DMS79 treated with DMSO at 0.1 percent for 48 hours (cell line): ENCODE measurements at places on chromosomes 5 and 9.

GRCh38 chr5:157870837-157871834 is 12.2 kb upstream of the CLINT1 start:
- DNase-seq, result no peak

DNA sequence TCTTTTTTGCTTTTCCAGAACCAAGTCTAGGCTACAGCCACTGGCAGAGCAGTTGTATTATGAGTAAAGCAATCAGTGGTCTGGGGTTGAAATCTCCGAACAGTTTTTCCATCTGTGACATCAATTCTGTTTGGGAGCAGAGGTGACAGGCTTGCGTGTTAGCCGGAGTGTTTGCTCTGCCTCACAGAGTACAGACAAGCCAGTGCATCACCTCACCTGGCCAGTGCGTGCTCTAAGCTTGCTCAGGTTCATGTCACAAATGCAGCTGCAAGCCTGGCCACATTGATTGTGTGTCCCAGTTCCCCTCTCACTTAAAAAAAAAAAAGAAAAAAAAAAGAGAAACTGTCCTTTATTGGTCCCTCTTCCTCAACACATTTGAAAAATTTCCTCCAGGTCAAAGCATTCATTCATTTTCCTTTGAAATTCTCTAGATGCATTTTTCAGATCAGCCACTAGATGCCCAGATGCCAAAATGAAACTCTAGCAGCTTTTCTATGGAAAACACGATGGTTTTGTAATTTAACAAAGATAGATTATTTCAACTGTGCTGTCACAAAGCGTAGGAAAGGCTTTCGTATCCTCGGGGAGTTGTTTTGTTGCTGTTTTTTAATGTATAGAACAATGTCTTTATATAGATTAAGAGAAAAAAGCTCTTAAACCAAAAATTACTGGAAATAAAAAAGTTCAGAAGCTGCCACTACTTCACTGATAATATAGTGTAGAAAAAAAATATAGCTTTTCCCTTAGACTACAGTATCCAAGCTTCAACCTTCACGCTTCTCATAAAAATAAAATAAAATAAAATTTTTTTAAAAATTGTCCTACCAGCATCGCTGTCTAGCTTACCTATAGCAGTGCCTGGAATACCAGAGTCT is 585.5 kb downstream of the TLE1 start:
- no peak for DNase-seq

DNA sequence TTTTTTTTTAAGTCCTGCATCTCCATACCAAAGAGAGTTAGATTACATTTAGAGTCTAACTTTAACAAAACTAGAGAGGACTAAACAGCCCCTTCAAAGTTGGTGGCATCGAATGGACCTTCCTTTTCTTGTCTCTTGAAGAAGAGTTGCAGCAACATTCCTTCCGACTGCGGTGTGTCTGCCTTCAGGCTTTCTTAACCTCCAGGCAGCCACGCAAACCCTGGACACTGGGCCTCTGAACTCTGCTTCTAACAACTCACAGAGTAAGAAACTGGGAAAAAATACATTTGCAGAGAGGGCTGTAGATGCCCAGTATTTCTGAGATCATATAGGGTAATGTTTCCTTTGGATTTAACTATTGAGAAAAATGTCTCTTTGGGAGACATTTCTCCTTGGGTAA is 120.5 kb upstream of the MAST4 start:
- no peak for DNase-seq

DNA sequence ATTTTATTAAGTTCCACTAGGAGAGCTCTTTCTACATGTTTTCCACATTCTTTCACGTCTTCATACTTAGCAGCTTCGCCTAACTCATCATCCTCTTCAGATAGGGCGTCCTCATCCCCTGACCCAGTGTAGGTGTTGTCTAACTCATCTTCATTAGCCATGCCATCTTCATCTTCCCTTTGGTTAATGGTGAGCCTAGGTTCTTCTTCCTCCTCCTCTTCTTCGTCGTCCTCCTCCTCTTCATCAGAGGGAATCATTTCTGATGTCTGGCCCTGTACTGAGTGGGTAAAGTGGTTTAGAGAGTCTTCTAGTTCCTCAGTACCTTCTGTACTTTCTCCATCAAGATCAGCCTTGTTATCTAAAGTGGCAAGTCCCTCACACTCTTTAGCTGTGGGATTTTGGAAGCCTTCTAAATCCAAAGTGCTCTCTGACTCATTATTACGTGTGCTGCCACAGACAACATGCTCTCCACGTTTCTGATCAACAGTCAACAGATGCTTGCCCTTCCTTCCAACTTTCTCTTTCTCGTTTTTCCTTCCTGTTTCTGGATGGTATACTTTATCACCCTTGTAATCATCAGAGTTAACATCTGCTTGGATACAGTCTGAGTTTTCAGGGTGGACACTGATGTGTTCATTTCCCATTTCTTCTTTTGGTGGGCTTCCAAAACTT is 31.1 kb downstream of the TUT7 start:
- DNase-seq, result no peak

GRCh38 chr5:140342896-140343295 is 3.5 kb downstream of the HBEGF start:
- no peak for DNase-seq

- DNase-seq, result no peak
Measured at GRCh38 chr9:91825866-91826265, 124.2 kb downstream of the ROR2 start.

DNA sequence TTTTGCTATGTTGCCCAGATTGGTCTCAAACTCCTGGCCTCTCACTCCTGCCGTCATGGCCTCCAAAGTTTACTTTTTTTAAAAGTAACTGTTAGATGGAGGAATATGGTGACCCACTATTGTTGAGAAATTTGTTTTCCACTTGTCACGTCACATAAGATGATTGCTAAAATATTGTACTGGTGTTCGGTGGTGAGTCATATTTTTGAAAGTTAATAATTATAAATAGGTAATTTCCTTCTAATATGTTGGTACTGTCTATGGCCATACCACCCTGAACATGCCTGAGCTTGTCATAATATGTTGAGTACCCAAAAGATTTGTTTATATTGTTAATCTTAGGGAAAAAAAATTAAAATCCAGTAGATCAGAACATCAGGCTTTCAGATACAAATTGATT is 22.6 kb downstream of the RMI1 start:
- DNase-seq, result no peak

GRCh38 chr5:142235870-142236672 is 88.8 kb downstream of the SPRY4 start:
- no peak for DNase-seq

DNA sequence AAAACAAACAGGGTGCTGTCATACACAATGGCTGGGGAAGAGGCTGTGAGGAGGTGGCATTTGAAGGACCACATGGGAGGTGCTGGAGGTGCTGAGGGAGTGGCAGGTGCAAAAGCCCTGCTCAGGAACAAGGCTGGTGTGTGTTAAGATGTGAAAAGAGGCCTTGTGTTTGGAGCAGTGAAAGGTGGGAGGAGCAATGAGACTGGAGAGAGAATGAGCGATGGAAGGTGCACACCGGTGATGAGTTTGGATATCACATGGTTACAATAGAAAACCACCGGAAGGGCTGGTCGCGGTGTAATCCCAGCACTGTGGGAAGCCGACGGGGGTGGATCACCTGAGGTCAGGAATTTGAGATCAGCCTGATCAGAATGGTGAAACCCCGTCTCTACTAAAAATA is 9.2 kb upstream of the FIBCD1 start:
- DNase-seq, result no peak

DNA sequence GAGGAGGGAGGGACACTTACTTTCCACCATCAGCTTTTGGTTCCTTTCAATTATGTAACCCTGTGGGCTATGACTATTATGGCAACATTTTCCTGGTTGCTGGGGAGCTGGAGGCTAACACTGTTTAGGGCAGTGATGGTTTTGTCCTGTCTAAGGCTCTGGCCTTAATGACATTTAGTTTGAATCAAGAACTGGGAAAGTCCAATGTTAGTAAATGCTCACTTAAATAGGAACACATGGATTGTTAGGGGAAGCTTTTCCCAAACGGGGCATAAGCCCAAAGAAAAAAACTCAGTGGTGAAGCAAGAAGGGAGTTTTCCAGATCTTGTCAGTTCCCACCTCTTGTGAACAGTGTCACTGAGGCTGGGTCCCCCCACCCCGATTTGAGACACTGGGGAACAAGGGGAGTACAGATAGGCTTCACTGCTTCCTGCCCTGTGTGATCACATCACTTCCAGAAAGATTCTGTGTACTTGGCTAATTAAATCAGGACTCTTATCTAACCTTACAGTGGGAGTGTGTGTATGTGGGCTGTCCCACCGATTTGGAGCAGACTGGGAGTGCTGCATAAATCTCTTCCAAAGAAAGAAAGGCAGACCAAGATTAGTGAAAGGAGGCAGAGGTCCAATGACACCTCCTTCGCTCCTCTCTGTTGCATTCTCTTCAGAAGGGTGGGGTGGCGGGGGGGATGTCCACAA is 206.4 kb downstream of the PTTG1 start:
- DNase-seq, result no peak

DNA sequence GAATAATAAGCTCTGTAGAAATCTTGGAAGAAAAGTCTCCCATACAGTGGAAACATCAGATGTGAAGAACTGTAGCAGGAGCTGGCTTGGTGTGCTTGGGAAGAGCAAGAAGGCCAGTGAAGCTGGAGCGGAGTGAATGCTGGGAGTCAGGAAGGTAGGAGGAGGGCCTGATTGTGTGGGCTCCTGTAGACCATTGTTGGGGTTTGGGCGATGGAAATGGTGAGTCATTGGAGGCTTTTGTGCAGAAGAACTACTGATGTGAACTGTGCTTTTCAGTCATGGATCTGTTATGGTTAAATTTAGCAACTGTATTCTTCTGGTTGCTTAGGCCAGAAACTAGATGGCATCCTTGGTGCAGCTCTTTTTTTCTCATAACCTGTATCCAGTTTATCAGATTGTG is 2.3 kb downstream of the ICE1 start:
- no peak for DNase-seq

- peak; percentile 76 for DNase-seq
Measured at GRCh38 chr9:81671880-81672280, 17.5 kb downstream of the TLE1 start.

GRCh38 chr5:100644185-100644584 is 109.0 kb downstream of the FAM174A start:
- DNase-seq, result peak; percentile 79

DNA sequence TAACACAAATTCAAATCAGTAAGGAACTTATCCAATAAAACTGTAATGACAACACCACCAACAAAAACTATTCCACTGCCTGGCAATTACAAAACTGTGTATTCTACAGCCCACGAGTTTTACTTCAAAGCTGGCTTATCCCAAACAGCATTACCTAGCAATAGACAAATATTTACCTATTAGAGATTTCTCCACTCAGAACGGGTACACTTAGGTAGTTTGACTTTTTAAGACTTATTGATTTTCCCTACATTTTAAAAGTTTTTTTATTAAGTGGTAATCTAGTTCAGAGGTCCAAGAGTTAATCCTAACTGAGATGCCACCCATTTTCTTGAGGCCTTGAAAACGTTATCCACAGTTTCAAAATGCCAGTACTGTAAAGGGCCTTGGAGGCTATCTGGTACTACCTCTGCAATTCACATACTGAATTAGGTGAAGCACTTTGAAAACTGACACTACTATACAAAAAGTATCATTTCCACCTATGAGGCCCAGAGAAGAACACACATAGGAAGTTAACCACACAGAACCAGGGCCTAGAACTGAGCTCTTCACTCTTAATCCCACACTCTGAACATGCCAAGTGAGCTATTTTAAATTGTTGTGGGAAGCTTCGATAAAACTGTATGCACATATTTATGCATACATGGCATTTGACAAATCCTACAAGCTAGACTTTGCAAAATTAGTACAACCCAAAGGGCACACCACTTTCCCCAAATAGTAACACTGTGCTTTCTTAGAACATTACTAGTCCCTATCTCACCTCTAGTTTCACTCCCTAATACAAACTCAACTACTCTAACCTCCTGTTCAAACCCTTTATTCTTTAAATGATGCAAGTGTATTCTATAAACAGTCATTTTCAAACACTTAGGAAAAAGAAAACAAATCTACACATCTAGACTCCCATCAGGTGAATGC is 2.1 kb downstream of the NADK2 start:
- no peak for DNase-seq

DNA sequence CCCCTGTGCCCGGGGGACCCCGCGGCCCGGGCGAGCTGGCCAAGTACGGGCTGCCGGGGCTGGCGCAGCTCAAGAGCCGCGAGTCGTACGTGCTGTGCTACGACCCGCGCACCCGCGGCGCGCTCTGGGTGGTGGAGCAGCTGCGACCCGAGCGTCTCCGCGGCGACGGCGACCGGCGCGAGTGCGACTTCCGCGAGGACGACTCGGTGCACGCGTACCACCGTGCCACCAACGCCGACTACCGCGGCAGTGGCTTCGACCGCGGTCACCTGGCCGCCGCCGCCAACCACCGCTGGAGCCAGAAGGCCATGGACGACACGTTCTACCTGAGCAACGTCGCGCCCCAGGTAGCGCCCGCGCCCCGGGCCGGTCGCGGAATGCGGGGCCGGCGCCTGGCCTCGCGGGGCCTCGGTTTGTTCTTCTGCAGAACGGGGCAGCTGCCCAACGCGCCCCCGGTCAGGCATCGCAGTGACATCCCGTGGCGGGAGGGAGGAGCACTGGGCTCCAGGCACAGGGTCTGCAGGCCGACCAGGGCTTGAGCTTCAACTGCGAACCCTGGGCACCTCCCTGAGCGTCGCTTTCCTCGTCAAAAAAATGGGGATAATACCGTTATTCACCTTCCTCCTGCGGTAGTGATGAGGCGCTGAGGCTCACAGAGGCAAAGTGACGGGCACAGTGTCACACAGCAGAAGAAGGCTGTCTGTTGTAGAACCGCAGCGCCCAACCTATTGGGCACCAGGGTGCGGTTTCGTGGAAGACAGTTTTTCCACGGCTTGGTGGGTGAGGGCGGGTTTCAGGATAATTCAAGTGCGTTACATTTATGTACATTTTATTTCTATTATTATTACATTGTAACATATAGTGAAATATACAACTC is 777 bp downstream of the ENDOG start:
- DNase-seq, result peak; percentile 34

GRCh38 chr5:82642313-82642712 is 364.2 kb upstream of the RPS23 start:
- DNase-seq, result no peak

DNA sequence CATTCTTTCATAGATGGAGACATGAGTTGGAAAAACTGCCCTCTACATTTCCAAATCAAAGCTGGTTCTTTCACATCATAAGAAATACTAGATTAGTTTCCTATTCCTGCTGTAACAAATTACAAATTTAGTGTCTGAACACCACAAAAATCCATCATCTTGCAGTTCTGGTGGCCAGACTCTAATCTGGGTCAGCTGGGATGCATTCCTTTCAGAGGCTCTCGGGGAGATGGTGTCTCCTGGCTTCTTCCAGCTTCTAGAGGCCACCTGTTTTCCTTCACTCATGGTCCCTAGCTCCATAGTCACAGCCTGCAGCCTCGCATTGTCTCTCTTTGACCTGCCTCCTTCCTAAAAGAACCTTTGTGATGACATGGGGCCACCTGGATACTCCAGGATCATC is 65.2 kb downstream of the RETREG1 start:
- DNase-seq, result no peak

- DNase-seq, result no peak
Measured at GRCh38 chr5:173640156-173640804, 23.8 kb upstream of the BOD1 start.

GRCh38 chr5:45038366-45038987 is 229.7 kb downstream of the MRPS30 start:
- DNase-seq, result no peak
